ENCODE measurements at places on chromosomes 3 and 15.
A peak's percentile ranks its signal among the peaks of the same experiment; 100 is the strongest.

GRCh38 chr15:69305204-69305931, 6.7 kb downstream of the PAQR5 start:
- DNase-seq, result peak; percentile 58

- no peak for DNase-seq
Observed at GRCh38 chr3:13377021-13377420, 43.1 kb downstream of the NUP210 start.

- DNase-seq, result peak; percentile 57
Observed at GRCh38 chr15:89828281-89829145, 13.9 kb upstream of the ANPEP start.

DNA sequence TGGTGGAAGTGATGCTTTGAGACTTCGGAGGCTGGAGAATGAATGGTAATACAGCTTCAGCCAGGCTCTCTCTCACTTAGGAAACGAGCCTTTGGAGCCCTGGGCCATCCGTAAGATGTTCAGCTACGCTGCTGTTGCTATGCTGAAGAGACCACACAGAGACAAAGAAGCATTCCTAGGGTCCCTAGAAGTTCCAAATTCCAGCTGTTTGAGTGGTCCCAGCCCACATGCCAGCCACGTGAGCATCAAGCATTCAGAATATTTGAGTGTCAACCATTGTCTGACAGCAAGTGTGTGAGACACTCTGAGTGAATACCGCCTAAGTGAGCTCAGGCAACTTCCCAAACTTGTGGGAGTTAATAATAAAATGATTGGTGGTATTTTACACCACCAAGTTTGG, 212.9 kb downstream of the CD47 start:
- no peak for DNase-seq

DNA sequence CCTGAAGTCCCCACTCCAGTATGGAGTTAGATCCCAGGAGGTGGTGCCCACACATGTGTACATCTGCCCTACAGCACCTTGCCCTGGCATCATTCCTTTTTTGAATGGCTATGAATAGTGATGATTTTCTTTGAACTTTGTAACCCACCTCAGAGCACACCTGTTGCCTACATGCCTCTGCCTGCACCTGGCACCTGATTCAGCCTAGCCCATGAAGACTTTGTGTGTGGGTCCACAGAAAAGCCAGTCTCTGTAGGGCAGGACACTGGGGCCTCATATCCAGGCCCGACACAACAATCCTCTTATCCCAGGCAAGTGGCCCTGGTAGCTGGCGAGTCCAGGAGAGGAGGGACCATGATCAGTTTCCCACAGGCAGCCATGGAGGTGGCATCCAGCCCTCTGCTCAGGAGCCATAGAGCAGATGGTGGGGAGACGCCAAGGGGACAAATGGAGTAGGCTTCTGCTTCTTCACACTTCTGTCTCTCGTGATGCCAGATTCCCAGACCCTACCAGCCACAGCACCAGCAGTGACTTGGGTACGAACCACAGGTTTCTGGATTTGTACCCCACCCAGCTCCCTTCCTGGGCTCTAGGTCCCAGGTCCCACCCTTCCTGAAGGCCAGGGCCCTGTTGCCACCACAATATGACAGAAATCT, 230.7 kb downstream of the UACA start:
- DNase-seq, result no peak

DNA sequence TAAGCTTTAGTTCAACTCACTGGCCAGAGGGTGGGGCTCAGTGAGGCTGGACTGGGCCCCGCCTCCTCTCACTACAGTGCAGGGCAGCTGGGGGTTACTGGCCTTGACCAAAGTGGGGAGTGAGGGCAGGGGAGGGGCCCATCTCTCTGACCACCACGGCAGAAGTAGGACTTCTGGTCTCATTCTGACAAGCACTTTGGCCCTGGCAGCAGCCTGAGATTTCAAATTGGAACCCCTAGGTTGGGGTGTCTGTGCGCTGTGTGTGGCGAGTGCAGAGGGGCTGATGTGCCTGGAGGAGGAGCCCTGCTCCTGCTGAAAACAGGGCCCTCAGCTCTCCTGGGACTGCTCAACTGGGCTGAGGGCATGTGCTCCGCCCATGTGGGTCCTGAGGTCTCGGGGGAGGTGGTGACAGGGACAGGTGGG, 60.3 kb upstream of the RPL32 start:
- DNase-seq, result no peak

- no peak for DNase-seq
Observed at GRCh38 chr15:34217587-34218225, 7.1 kb upstream of the EMC4 start.

DNA sequence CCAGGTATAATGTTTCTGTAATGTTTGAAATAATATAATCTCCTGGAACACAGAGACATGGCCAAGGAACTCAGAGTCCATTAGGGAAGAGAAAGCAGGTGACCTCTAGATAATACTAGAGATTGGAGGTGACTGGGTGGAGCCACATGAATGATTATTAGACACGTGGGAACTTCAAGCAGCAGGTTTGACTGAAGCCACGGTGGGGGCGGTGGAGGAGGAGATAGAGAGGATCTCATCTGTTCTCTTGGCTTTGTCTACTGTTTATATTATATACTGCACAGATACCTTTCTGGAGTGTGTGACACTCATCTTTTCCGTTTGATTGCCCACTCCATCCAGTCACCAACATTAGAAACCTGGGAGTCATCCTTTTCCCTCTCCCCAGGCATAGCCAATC, 33.7 kb downstream of the KIF7 start:
- no peak for DNase-seq

Measured in adipocyte (in vitro differentiated cells).